GDM1 (cell line): ENCODE measurements at places on chromosomes 1 and 21.
A peak's percentile ranks its signal among the peaks of the same experiment; 100 is the strongest.

DNA sequence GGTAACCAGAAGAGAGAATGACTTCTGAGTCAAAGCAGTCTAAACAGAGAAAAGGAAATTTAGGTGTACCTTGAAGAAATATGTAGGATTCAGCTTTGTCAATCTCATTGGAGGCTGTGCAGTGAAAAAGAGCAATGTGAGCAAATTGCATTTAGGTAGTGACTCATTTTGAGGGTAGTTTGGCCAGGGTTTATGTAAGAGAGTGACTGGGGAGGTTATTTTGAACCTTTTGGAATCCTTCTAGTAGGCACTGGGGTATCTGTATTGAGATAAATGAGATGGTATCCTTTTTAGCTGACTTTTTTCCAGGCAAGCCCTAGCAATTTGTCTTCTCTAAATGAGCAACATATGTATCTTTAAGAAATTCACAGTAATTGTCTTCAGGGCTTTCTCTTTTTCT, 95.9 kb downstream of the DISP1 start:
- no peak for DNase-seq

DNA sequence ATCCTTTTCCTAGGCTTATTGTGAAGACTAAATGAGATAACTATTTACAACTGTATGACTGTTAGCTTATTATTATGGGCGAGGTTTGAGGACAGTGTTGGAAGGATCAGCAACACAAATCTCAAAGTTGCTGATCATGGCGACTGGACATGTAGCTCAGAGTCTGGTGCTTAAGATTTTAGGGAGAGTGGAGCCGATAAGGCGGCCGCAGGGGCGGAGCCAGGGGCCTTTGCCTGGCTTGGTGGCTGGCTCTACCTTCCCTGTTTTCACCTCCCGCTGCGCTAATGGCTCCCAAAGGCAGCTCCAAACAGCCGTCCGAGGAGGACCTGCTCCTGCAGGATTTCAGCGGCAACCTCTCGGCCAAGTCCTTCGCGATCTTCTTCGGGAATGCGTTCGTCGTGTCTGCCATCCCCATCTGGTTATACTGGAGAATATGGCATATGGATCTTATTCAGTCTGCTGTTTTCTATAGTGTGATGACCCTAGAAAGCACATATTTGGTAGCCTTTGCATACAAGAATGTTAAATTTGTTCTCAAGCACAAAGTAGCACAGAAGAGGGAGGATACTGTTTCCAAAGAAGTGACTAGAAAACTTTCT, 45.5 kb downstream of the GIPC2 start:
- DNase-seq: no peak

DNA sequence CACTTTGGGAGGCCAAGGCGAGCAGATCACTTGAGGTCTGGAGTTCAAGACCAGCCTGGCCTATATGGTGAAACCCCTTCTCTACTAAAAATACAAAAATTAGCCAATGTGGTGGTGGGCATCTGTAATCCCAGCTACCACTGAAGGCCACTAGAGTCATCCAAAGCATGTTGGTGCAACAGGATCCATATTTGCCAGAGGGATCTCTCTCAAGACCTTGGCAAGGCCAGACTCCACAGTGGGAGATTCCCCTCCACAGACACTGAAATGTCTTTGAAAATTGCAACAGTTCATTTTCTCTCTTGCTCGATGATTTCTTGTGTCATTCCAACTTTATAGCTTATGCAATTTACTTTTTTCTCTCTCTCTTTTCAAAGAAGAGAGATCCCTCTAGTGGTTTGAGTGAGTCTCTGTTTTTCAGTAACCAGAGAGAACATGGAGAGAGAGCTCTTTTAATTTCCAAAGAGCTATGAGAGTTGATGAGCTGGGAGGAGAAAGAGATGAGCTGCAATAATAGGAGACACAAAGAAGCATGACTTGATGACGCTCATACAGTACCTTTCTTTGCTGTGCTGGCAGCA, 176.8 kb upstream of the USP25 start:
- no peak for DNase-seq

GRCh38 chr1:225517697-225518096, 89.9 kb upstream of the LBR start:
- DNase-seq: no peak

GRCh38 chr1:40673452-40673851, 8.0 kb upstream of the RIMS3 start:
- DNase-seq: no peak

GRCh38 chr21:38234395-38235142, 22.2 kb upstream of the KCNJ15 start:
- no peak for DNase-seq

DNA sequence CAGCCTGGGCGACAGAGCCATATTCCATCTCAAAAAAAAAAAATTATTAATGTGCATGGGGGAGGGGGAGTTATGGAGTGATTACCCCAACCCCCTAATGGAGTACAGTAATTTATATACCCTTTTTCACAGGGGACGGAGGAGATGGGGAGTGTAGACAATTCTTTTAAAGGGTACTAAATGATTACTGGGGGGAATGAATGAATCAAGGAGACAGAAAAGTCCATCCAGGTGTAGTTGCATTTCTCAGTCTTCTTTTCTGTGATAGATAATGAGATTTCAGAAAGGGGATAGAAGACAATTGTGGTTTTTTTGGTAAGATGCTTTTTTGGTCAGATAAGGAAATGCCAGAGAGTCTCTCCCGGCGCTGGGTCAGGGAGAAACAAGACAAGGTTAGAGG, 13.0 kb downstream of the OSBPL9 start:
- no peak for DNase-seq

- DNase-seq: no peak
Observed at GRCh38 chr1:1085171-1085841, 11.2 kb upstream of the RNF223 start.

DNA sequence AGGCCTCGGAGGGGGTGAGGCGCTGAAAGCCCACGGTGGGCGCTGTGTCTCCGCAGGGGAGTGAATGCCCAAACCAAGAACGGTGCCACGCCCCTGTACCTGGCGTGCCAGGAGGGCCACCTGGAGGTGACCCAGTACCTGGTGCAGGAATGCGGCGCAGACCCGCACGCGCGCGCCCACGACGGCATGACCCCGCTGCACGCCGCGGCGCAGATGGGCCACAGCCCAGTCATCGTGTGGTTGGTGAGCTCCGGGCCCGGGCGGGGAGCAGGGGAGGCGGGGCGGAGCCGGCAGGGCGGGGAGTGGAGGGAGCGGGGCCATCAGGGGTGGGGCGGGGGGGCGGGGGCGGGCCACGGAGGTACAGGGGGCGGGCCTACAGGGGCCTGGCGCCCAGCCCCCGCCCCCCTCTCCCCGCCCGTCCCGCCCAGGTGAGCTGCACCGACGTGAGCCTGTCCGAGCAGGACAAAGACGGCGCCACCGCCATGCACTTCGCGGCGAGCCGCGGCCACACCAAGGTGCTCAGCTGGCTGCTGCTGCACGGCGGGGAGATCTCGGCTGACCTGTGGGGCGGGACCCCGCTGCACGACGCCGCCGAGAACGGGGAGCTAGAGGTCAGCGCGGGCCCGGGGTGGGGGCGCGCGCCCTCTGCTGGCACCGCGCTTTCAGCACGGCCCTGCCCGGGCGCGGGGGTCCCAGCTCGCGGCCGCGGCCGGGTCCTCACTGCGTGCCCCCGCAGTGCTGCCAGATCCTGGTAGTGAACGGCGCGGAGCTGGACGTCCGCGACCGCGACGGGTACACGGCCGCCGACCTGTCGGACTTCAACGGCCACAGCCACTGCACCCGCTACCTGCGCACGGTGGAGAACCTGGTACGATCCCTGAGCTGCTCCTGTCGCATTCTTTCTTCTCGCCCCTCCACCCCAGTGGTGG, 15.9 kb downstream of the ESPN start:
- peak; percentile 13 for DNase-seq

- no peak for DNase-seq
Observed at GRCh38 chr1:185966471-185966870, 232.3 kb downstream of the HMCN1 start.

GRCh38 chr21:26842974-26843932, 2.0 kb downstream of the ADAMTS1 start:
- no peak for DNase-seq

GRCh38 chr1:19708567-19709110, 44.0 kb downstream of the HTR6 start:
- no peak for DNase-seq
